ENCODE measurements at places on chromosomes 11 and 22.

- DNase-seq: peak; percentile 60
Observed at GRCh38 chr11:33721426-33721825, 14.8 kb downstream of the CD59 start.

DNA sequence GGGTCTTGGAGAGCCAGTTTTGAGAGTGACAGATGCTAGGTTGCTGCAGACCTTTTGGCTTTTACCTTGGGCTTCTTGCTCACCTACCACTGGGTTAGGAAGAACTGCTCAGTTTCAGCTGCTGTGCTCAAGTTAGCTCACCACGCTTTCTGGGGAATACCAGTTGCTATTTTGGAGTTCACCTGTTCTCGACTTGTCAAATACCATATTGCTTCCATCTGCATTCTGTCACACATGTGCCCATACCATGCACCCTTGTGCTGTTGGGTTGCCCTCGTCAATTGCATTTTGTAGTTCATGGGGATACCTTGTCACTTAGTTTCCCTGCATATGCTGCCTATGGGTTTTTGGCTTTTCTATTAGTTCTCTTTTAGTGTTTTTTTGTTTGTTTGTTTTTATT lies 23.0 kb upstream of the BARX2 start:
- no peak for DNase-seq

DNA sequence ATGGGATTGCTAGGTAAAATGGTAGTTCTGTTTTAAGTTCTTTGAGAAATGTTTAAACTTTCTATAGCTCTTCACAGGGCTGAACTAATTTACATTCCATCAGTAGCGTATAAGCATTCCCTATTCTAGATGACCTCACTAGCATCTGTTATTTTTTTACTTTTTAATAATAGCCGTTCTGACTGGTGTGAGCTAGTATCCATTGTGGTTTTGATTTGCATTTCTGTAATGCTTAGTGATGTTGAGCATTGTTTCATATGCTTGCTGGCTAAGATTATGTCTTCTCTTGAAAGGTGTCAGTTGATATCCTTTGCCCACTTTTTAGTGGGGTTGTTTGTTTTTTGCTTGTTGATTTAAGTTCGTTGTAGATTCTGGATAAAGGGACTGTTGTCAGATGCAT lies 35.9 kb downstream of the MMP27 start:
- peak; percentile 4 for DNase-seq

- DNase-seq: peak; percentile 76
Observed at GRCh38 chr22:50326956-50327710, at the start of gene DENND6B. Gene DENND6B (minus strand): TSS chr22:50327012. CDS start chr22:50326988, 24 bp downstream.

DNA sequence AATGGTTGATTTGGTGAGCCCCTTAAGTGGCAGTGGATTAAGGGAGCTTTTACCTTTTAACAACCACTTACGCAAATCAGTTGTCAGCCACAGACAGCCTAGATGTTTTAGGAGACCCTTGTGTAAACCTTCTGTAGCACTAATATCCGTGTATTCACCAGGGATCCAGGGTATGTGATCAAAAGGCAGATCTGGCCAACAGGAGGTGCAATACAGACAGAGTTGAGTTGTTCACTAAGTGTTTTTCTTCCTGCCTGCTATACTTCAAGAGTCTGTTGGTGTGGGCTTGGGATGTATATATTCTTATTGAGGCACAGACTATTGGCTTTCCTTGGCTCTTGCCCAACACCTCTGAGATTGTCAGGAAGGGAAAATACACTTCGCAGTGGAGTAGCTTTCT lies 175.1 kb downstream of the FAT3 start:
- DNase-seq: no peak

- DNase-seq: peak; percentile 92
Observed at GRCh38 chr22:36329254-36330078, 58.3 kb downstream of the MYH9 start.

- DNase-seq: no peak
Observed at GRCh38 chr11:8234425-8234821, 29.3 kb downstream of the LMO1 start.

GRCh38 chr22:32967386-32968101 lies 90.6 kb downstream of the SYN3 start:
- DNase-seq: no peak

GRCh38 chr11:78588517-78588916 lies 13.9 kb upstream of the NARS2 start:
- DNase-seq: no peak

DNA sequence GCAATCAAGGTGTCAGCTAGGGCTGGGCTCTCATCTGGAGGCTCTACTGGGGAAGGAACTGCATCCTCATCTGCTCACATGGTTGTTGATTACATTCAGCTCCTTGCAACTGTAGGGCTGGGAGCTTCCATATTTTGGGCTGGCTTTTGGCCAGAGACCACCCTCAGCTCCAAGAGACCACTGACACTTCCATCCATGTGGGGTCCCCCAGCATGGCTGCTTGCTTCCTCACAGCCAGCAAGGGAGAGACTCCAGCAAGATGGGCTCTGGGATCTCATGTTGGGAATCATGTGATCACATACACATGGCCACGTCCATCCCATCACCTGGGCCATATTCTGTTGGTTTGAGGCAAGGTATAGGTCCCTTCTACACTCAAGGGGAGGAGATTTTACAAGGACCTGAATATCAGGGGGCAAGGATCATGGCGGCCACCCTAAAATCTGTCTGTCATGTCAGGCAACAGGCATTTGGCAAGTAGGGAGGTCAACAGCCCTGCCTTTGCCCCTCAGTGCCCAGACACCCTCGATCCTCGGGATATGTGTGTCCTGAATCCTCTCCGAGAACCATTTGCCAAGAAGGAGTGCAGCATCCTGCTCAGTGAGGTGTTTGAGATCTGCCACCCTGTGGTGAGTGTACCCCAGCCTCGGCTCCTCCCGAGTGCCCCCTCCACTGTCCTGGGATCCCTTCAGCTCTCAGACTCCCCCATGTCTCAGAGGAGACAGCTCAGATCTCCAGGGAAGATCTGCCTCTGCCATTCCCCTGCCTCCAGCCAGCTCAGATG lies 48.7 kb downstream of the OTOG start:
- DNase-seq: no peak

DNA sequence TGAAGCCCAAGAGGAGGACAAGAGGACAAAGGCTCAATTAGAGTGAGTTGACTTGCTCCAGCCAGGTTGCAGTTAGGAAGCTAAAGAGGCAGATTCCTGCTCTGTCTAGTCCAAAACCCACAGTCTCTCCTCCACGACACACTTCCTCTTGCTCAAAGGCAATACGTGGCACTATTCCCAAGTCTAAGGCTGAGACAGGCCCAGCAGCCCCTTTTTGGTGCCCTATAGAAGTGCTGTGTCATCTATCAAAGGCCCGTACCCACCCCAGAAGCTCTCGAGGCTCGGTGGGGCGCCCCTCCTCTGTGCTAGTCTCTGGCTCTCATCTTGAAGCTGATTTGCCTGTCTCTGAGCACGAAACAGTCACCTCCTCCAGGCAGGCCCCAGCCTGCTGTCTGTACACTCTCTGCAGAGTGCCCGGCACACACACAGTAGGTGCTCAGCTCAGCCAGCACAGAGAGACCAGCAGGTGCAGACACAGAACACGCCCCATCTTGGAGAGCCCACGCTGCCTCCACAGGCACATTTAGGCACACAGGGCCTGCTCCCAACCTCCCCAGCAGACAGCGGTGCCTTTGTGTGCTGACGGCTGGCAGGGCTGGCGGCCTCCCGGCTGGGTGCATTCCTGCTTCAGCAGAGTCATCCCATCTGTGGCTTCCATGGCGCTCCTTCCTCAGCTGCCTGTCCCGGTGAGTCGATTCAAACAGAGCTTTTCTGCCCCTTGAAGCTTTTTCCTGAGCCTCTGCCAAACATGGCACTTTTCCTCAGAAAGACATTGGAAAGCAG lies 52.8 kb downstream of the MYH9 start:
- DNase-seq: peak; percentile 69

DNA sequence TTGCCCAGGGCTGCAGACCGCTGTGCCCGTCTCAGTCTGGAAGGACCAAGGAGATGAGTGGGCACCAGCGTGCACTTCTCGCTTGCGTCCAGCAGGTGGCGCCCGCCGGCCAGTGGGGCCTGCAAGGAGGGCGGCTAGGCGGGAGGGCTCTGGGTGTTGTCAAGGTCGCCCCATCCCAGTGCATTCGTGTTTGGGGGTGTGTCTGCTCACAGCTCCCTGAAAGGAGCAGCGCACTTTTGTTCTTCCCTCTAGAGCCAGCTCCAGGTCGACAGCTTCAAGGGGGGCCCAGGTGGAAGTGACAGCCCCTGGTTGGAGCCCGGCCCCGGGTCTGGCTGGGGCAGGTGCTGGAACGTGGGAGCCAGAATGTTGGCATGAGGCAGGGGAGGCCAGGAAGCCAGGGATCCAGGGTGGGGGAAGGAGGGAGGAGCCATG lies 23.4 kb upstream of the MPPED1 start:
- peak; percentile 55 for DNase-seq

DNA sequence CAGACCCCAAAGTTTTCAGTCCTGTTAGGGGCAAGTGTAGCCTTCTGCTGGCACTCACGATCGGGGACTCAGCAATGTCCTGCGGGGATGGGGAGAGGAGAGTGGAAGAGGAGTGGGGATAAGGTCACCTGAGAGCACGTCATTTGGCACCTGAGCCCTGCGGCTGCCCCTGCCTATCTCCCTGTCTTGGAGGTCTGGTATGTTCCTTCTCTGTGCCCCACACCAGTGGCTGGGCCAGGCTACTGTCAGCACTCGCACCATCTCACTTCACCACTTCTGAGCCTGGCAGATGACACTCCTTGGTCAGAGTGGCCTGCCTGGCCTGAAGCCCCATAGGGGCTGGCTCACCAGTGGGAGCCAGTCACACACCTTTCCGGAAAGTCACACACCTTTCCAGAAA lies 20.1 kb upstream of the CHADL start:
- no peak for DNase-seq
